ENCODE measurements at places on chromosomes 3 and 15. TPM values are rescaled to one million over a fixed set of nuclear protein-coding genes. Genes with fewer than 3 reads are reported as not detected.

Gene KY
- polyA plus RNA-seq, result 1.7 TPM

Gene GUCA1C
- not detected for polyA plus RNA-seq

Gene SPINK8
- polyA plus RNA-seq, result not detected

Gene GRAMD2A
- 3.2 TPM for polyA plus RNA-seq

Gene GOLGA6L7
- polyA plus RNA-seq, result not detected

Gene SLC7A14
- 5.1 TPM for polyA plus RNA-seq

Gene SCG5
- polyA plus RNA-seq, result 116 TPM

Gene MEX3B
- polyA plus RNA-seq, result 38.8 TPM

Gene MYO5C
- polyA plus RNA-seq, result 0.44 TPM

Gene PIGZ
- polyA plus RNA-seq, result 6.5 TPM

Gene SKOR1
- polyA plus RNA-seq, result 0.81 TPM

Gene ACKR2
- not detected for polyA plus RNA-seq

Gene C3orf85
- not detected for polyA plus RNA-seq

Gene CHAC1
- 3.6 TPM for polyA plus RNA-seq

Gene RETNLB
- polyA plus RNA-seq, result not detected

Gene GP9
- not detected for polyA plus RNA-seq

Gene SLC26A6
- 23.6 TPM for polyA plus RNA-seq

Gene DCLK3
- 1.5 TPM for polyA plus RNA-seq

Gene SPSB4
- 6.1 TPM for polyA plus RNA-seq

Gene TMEM266
- polyA plus RNA-seq, result 17.6 TPM

Gene GATA2
- not detected for polyA plus RNA-seq

Gene CCR5
- polyA plus RNA-seq, result not detected

Gene A4GNT
- polyA plus RNA-seq, result not detected

Gene ARIH1
- 72.1 TPM for polyA plus RNA-seq

Gene ETV5
- polyA plus RNA-seq, result 0.30 TPM

Gene OR5H1
- not detected for polyA plus RNA-seq

Gene SAXO2
- polyA plus RNA-seq, result 4.0 TPM

Gene CSTA
- not detected for polyA plus RNA-seq

Gene FAM81A
- polyA plus RNA-seq, result 4.5 TPM

Gene CLDN18
- polyA plus RNA-seq, result not detected

Gene GMNC
- polyA plus RNA-seq, result 0.48 TPM

Gene MST1R
- 4.2 TPM for polyA plus RNA-seq

Gene FETUB
- polyA plus RNA-seq, result not detected

Gene IL5RA
- 0.10 TPM for polyA plus RNA-seq

Gene ZNF620
- polyA plus RNA-seq, result 20.2 TPM

Gene SEMA3B
- polyA plus RNA-seq, result 9.6 TPM

Gene NTRK3
- polyA plus RNA-seq, result 42.3 TPM

Gene GPX1
- 130 TPM for polyA plus RNA-seq

Gene SLC6A20
- not detected for polyA plus RNA-seq

Gene AGBL1
- 0.12 TPM for polyA plus RNA-seq

Gene CGNL1
- polyA plus RNA-seq, result not detected

Gene MFAP1
- 35.8 TPM for polyA plus RNA-seq

Gene SH3GL3
- polyA plus RNA-seq, result 104 TPM

Gene RSRC1
- 28.1 TPM for polyA plus RNA-seq

Gene EPHB3
- polyA plus RNA-seq, result 4.3 TPM

Gene TRAT1
- not detected for polyA plus RNA-seq

Gene HIGD2B
- not detected for polyA plus RNA-seq

Gene TMEM108
- 2.9 TPM for polyA plus RNA-seq

Gene ENTPD3
- 2.8 TPM for polyA plus RNA-seq

Gene GABRR3
- not detected for polyA plus RNA-seq

Gene DNAJA4
- not detected for polyA plus RNA-seq

Gene SLC22A14
- 0.16 TPM for polyA plus RNA-seq

Gene ALG3
- 10.8 TPM for polyA plus RNA-seq

Gene GPR27
- polyA plus RNA-seq, result 67.8 TPM

Gene CHMP2B
- polyA plus RNA-seq, result 41.5 TPM

Gene PPM1L
- 28.3 TPM for polyA plus RNA-seq

Gene C15orf62
- polyA plus RNA-seq, result not detected

Gene KCNMB3
- polyA plus RNA-seq, result 0.16 TPM

Gene FGD5
- 0.42 TPM for polyA plus RNA-seq

All from neural cell (in vitro differentiated cells).